NCI-H2171 treated with DMSO at 0.1 percent for 48 hours (cell line): ENCODE measurements at places on chromosomes 3 and 15.
A peak's percentile ranks its signal among the peaks of the same experiment; 100 is the strongest.

GRCh38 chr15:101198031-101198575, 53.7 kb downstream of the CHSY1 start:
- no peak for DNase-seq

DNA sequence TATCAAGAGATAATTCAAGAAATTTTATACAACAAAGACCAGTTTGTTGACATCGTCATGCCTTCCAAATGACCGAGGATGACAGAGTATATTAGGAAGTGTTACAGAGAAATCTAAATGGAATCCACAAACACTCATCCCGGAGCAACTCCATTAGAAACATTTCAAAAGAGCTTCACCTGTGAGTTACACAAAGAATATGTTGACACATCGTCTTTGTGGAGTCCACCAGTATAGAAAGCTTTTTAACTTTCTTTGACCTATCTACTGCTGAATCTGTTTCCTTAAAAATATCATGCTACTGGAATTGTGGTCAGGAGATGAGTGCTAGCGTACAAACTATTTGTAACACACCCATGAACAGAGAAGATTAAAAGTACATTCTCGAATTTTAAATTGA, 130.4 kb downstream of the SUCLG2 start:
- no peak for DNase-seq

DNA sequence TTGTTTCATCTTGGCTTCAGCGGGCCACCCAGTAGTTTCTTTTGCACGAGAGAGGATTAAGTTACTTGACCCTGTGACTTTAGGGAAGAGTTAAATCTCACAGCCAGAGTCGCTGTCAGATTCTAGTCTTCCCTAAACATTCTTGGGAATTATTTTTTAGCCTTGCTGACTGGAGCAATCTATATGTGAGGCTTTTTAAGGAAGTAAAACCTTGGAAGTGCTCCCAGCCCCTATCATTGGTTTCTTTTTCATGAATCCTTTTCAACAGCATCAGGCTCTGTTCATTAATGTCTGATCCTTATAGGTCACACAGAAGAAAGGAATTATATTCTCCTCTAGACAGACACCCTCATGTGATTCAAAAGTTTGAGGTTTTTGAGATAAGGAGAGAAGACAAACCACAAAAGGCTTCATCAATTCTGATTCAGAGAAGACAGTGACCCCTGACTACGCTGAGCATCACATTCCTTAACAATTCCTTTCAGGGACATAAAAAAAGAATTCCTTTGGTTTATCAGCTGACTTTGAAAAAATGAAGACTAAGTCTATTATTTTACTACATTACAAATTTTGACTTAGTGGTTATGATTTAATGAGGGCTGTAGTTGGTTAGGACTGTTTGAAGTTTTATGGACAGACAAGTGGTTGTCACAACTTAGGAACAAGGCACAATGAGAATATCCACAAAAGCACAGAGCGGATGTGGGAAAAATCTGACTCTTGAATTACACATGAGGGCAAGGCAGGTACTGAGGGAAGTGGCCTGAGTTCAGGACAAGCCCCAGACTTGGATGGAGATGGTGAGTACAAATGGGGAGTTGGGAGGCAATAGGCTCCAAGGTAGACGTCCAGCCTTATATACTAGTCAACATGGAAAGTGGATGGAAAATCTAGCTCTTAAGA, 171.1 kb upstream of the STT3B start:
- DNase-seq, result no peak

GRCh38 chr15:81744364-81744763, 301.5 kb downstream of the MEX3B start:
- DNase-seq, result no peak

DNA sequence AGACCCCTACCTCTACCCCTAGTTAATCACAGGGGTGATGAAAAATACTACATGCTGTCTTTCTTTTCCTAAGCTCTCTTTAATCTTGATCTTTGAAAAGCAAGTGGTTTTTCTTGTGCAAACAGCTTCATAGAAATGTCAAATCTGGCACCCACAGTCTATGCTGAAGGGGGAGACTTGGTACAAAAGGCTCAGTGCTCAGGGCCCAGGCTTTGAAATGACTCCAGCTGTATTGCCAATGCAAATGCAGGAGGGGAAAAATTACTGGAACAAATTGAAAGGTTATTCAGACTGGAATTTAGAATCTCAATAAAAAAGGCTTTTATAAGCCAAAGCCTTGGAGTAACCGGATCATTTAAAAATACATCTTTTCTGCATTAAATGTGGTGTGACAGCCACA, 223.9 kb downstream of the LRTM1 start:
- no peak for DNase-seq

- no peak for DNase-seq
Observed at GRCh38 chr15:51089699-51090453, 4.8 kb downstream of the TNFAIP8L3 start.

- DNase-seq, result no peak
Observed at GRCh38 chr15:70956201-70956995, 63.8 kb downstream of the LRRC49 start.

DNA sequence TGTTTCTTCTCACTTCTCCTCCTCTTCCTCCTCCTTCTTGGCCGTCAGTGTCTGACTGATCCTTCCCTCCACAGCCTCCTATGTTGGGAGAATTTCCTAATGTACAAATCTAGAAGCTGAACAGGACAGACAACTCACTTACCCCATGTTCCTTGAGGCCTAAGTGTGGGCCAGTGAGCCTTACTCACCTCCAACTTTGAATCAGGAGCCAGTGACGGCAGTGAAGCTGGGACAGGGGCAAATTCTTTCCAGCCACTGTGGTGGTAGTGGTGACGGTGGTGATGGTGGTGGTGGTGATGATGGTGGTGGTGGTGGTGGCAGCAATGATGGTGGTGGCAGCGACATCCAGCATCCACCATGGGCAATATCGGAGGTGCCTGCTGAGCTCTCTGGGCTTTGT, 166.3 kb downstream of the FAM43A start:
- DNase-seq, result no peak

GRCh38 chr15:59689626-59690236, 611 bp upstream of the BNIP2 start:
- DNase-seq, result peak; percentile 82

DNA sequence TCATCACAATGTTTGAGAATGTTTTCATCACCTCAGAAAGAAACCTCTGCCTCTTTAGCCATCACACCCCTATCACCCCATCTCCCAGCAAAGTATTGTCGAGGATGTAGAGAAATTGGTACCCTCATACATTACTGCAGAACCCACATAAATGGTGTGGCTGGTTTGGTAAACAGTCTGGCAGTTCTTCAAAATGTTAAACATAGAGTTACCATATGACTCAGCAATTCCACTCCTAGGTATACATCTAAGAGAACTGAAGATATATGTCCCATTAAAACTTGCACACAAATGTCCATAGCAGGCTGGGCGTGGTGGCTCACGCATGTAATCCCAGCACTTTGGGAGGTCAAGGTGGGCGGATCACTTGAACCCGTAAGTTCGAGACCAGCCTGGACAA, 8.7 kb upstream of the ETFA start:
- no peak for DNase-seq

DNA sequence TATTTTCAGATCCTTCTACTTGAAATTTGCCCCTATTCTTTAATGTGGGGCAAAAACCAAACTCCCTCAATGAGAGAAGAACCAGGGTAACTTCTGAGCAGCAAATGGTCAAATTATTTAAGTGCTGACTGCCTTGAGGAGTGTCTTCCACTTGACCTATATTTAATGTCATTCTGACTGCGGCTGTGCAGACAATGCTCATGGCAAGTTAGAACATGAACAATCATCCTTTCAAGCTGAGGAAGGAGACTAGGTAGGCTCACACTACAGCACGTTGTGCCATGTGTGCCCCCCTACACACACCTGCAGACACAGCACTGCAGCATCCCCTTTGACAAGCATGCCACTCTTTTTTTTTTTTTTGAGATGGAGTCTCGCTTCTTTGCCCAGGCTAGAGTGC, 98.2 kb downstream of the OSBPL10 start:
- DNase-seq, result peak; percentile 67

GRCh38 chr3:117118604-117119003, 409.0 kb downstream of the TUSC7 start:
- DNase-seq, result no peak

GRCh38 chr3:69008980-69009379, 4.5 kb downstream of the EOGT start:
- no peak for DNase-seq

GRCh38 chr3:184993394-184993793, 159.5 kb downstream of the C3orf70 start:
- no peak for DNase-seq

DNA sequence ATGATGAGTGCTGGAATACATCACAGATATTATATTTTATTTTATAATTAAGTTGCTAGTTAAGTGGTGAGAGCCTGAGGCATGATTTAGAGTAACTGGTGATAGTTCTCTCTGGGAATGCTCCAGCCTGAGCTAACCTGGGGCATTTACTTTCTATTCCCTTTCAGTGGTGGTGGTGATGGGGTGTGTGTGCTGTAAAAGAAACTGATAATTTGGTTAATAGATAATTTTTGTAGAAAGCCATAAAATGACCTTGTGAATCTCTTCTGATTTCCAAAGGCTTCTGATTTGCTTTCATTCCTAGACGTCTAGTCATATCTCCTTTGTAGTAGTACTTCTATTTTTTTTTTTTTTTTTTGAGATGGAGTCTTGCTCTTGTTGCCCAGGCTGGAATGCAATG, 46.8 kb upstream of the DPPA4 start:
- no peak for DNase-seq
